Adrenal gland (tissue), 19 donors: ENCODE measurements at places on chromosomes 12 and 14. TPM values are rescaled to one million over a fixed set of nuclear protein-coding genes. Genes with fewer than 3 reads are reported as not detected.

GRCh38 chr12:105461271-105461943 is 130.9 kb downstream of the C12orf75 start:
- DNase-seq = no peak

- DNase-seq = no peak
Measured at GRCh38 chr12:10218021-10218420, 5.3 kb downstream of the GABARAPL1 start.

Gene SNRNP35
- total RNA-seq = 32.1 TPM

- DNase-seq = no peak
Measured at GRCh38 chr12:13049816-13050215, 5.6 kb downstream of the FAM234B start.

DNA sequence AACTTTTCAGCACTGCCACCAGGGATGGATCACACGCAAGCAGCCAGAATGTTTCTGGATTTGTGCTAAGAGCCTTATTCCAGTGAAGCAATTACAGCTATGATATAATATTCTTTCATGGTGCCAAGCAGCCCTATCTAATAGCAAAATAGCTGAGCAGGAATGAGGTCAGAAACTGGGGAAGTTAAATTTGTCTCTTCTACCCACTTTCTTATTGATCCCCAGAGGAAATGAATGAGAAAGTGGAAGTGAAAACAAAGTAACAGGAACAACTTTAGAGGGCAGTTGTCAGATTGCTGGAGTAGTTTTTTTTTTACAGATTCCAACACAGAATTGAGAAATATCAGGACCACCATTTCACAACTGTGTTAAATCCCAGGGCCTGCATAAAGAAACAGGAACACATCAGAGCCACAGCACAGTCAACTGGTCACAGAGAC is 44.8 kb downstream of the GCH1 start:
- no peak for DNase-seq

Gene INSM2
- 0.25 TPM for total RNA-seq

- no peak for DNase-seq
Measured at GRCh38 chr14:68651652-68652432, 141.0 kb downstream of the ZFP36L1 start.

DNA sequence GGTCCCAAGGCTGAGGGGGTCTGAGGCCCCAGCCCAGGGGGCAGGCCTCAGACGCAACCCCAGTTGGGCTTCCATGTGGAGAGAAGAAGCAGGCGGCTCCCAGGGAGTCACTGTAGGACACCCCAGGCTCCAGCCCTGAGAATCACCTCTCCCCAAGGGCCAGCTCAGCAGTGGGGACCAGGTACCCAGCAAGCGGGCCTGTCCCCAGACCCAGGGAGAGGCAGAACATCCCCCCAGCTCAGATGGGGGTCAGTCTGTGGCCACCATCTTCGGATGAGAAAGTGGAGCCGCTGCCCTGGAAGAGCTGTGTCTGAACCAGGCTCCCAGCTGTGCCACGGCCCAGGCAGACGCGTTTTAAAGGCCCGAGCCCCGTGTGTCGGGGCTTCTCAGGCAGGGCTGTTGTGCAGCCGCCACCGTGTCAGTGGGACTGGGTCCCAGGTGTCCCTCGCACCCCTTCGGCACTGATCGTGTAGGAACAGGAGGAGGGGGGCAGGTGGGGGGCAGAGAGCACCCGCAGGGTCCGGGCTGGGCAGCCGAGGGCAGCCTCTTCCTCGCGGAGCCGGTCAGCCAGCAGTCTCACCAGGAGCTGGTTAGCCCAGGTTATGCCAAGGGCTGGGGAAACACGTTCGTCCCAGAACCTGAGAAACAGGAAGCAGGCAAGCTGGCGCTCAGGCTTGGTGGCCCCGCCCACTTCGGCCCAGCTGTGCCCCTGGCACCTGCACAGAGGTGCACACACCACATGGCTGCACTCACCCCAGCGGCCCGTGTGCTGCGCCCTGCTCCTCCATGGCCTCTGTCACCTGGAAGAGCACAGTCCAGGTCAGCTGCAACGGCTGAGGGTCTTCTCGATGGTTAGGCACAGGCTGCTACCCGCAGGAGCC is 16.6 kb downstream of the XRCC3 start:
- DNase-seq = no peak

GRCh38 chr14:98909251-98909944 is 362.6 kb downstream of the BCL11B start:
- DNase-seq = peak; percentile 10

Gene WSCD2
- total RNA-seq = 0.18 TPM

GRCh38 chr14:58635091-58635830 is 2.5 kb upstream of the DACT1 start:
- DNase-seq = no peak

GRCh38 chr12:116332705-116333380 is 55.4 kb upstream of the MED13L start:
- DNase-seq = no peak

Gene TPPP2
- total RNA-seq = 1.1 TPM

DNA sequence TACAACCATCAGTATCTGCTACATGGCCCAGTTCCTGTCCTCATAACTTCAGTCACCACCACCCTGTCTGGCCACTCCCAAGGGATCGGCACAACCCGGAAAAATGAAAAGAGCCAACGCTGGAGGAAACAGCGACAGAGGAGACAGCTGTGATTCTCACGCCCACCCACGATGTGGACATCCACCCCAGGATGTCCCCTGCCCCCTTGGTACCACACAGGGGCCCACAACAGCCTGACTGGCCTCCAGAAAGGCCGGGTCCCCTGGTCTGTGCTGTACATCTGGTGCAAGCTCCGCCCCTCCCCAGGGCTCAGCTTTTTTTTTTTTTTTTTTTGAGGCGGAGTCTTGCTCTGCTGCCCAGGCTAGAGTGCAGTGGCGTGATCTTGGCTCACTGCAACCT is 12.5 kb downstream of the RPS6KL1 start:
- no peak for DNase-seq

DNA sequence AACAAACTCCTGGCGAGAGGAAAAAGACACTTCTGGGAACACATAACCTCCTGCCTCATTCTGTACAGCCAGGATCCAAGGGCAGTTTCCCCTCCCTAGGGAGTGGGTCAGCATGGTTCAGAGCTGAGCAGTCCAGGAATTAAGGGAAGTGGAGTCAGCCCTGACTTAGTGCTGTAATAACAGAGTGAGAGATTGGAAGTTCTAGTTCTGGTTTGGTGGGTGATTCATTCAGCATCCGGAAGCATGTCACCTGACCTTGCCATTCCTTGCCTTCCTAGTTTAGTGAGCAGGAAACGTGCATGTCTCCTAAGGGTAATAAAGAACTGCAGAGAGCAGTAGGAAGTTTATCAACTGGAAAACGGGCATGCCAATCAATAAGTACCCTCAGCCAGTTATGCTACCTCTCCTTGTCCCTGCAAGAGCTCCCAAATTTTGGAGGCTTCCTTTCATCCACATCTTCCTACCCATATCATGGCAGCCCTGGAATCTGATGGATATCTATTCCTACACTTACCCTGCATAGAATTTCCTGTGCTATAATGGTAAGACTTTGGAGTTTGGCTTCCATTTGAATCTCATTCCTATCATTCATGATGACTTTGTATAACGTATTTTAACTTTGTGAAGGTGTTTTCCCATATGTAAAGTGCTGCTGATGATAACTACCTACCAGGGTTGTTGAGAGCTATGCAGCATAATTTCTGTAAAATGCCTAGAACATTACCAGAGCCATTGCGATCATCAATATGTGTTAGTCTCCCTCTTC is 28.5 kb upstream of the MAGOHB start:
- no peak for DNase-seq

GRCh38 chr12:21607701-21608100 is 3.1 kb upstream of the GYS2 start:
- no peak for DNase-seq

Gene BCL11B
- total RNA-seq = 0.90 TPM

DNA sequence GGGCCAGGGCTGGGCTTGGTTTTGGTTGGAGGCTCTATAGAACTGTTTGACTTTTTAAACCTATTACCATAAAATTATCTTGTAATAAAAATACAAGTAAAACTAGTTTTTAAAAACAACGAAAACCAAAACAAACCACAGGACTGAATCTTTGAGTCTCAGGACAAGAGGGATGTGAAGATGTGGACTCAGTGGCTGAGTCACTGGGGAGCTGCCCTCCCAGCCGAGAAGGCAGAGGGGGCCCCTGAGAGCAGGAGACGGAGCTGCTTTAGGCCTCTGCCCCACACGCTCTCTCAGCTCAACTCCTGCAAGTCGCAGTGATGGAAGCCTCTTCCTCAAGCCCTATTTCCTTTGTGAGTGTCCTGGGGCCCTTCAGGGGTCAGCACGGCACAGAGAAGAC is 59.0 kb downstream of the CDC42BPB start:
- DNase-seq = no peak

DNA sequence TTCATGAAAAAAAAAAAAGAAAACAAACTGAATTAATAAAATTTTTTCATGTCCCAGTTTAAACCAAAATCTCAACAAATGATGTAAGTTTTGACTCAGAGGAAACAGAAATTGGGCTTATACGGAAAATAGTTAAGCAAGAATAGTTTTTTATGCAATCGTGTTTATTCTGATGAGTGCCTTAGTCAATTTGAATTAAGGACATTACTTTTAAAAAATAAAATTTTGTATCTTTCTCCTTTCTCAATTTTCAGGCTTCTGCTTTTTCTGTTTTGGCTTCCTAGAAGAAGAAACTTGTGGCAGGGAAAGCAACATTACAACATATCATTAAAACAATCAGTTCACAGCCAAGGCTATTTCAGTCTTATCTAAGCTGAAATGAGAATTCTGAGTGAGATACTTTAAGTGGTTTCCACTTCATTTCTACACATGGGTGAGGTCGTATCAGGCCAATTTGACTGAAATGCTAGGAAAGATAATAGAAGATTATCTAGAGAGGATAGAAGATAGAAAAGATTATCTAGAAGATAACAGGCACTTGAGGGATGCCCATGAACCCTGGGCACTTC is 52.4 kb downstream of the BCL2L14 start:
- DNase-seq = peak; percentile 16

Gene SPIC
- total RNA-seq = not detected

DNA sequence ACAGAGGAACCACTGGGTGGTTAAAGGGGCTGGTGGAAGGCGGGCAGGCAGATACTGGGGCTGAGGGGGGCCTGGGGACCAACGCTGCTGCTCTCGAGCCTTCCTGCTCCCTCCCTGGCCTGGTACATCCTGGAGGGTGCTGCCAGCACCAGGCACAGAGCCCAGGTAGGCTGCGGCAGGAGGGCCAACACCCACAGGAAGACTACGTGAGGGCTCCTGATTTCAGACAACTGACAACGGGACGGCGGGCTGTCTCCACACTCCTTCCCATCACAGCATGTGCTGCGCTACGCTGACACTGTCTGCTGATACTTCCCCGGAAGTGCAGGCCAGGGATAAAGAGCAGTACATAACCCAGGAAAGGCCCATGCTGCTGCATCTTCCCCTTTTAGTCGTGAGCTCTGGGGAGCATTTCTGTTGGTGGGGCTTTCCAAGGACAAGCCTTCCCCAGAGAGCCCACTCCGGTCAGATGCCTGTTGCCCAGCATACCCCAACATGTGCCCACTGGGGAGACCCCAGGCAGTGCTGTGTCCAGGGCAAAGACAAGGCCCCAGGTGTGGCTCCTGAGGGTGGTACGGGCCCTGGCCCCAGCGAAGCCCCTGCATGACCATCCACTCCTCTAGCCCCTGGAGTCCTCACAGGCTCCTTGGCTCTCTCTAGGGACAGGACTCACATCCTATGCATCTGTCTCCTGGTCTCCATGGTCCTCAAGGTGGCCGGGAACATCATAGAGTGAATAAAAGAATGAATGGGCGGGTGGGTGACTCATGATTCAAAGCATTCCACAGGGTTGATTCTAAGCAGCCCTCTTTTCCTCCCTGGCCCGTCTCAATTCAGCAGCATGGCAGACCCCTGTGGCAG is 38.0 kb downstream of the CHGA start:
- no peak for DNase-seq

Gene HOTAIR
- not detected for total RNA-seq

- DNase-seq = no peak
Measured at GRCh38 chr14:89401241-89401640, 15.8 kb downstream of the FOXN3 start.

Gene LRFN5
- total RNA-seq = 10.5 TPM

Gene IQSEC3
- 1.6 TPM for total RNA-seq

- no peak for DNase-seq
Measured at GRCh38 chr12:14303661-14304155, 61.8 kb upstream of the ATF7IP start.
